Psoas muscle (tissue), 8 donors: ENCODE measurements at places on chromosomes 7 and 10. TPM values are rescaled to one million over a fixed set of nuclear protein-coding genes. Genes with fewer than 3 reads are reported as not detected.

- DNase-seq, result no peak
- H3K27ac ChIP-seq, result no peak overlapping the region
- H3K36me3 ChIP-seq, result no peaks in the 10 kb centered on the region
- H3K4me1 ChIP-seq, result peaks cover 8% of the 10 kb centered on the region
Measured at GRCh38 chr10:6607182-6607581, 27.1 kb upstream of the PRKCQ start.

DNA sequence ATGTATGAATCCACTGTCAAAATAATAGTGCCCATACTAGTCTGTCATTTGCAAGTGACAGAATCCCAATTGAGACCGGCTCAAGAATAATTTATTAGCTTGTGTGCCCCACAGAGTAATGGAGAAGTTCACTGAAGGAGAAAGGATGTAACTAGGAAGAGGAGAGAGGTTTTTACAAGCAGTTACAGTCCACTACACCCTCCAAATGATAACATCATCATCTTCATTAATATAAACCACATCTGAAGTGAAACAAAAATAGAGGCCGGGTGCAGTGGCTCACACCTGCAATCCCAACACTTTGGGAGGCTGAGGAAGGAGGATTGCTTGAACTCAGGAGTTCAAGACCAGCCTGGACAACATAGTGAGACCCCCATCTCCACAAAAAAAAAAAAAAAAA, 226.8 kb downstream of the SKIDA1 start:
- H3K4me1 ChIP-seq, result no peaks in the 10 kb centered on the region
- no peak for DNase-seq
- H3K4me3 ChIP-seq, result no peak overlapping the region
- no peaks in the 10 kb centered on the region for H3K27me3 ChIP-seq

GRCh38 chr10:66148312-66148711, 777.5 kb upstream of the LRRTM3 start:
- no peak for DNase-seq
- H3K4me1 ChIP-seq, result no peaks in the 10 kb centered on the region
- H3K27ac ChIP-seq, result no peak overlapping the region
- H3K36me3 ChIP-seq, result no peaks in the 10 kb centered on the region
- H3K27me3 ChIP-seq, result no peaks in the 10 kb centered on the region
- no peak overlapping the region for H3K4me3 ChIP-seq

GRCh38 chr10:9068003-9068402, 1013.5 kb downstream of the GATA3 start:
- no peak overlapping the region for H3K27ac ChIP-seq
- H3K27me3 ChIP-seq, result no peaks in the 10 kb centered on the region
- H3K4me3 ChIP-seq, result no peak overlapping the region
- no peaks in the 10 kb centered on the region for H3K36me3 ChIP-seq

DNA sequence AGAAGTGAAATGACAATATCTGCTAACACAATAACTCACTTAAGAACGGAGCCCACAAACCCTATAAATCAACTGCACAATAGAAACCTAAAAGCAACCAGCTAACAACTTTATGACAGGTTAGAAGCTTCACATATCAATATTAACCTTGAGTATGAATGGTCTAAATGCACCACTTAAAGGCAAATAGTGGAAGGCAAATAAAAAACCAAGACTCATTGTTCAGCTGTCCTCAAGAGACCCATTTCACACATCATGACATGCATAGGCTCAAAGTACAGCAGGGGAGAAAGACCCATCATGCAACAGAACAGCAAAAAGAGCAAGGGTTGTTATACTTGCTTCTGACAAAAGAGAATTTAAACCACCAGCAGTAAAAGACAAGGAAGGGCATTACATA, 46.8 kb downstream of the CDC14C start:
- no peaks in the 10 kb centered on the region for H3K27me3 ChIP-seq
- H3K4me3 ChIP-seq, result no peak overlapping the region
- H3K36me3 ChIP-seq, result no peaks in the 10 kb centered on the region
- DNase-seq, result no peak
- no peak overlapping the region for H3K27ac ChIP-seq
- no peaks in the 10 kb centered on the region for H3K4me1 ChIP-seq

GRCh38 chr10:3960496-3960895, 175.5 kb upstream of the KLF6 start:
- no peaks in the 10 kb centered on the region for H3K27me3 ChIP-seq
- H3K4me1 ChIP-seq, result no peaks in the 10 kb centered on the region
- no peaks in the 10 kb centered on the region for H3K36me3 ChIP-seq
- DNase-seq, result no peak
- no peak overlapping the region for H3K4me3 ChIP-seq

DNA sequence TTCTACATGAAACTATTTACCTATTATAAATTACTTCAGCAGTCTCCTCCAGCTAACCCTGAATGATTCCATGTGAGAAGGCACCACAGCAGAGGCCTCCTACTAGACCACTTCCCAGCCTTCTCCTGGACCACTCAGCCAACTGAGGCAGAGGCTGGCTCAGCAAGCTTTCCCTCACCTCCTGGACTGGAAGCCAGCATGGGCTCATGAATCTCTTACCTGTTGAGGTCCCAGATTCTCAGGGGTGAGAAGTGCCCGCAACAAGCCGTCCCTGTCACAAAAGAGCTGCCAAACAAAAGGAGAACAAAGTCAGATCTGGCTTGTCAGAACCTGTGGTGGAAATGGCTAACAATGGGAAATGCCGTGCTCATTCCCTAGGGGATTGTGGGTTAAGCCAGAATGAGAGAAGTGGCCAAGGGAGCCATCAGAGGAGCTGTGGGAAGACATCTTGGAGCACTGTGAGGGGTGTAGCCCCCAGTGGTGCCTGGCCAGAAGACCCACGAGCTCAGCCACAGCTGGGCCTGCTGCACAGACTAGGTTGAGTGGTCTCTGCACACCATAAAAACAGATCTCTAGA, 36.5 kb downstream of the DPCD start:
- peaks cover 26% of the 10 kb centered on the region for H3K36me3 ChIP-seq
- H3K4me3 ChIP-seq, result no peak overlapping the region
- DNase-seq, result no peak
- no peaks in the 10 kb centered on the region for H3K27me3 ChIP-seq

- H3K36me3 ChIP-seq, result no peaks in the 10 kb centered on the region
- no peak overlapping the region for H3K4me3 ChIP-seq
- H3K27ac ChIP-seq, result no peak overlapping the region
- peaks cover 4% of the 10 kb centered on the region for H3K4me1 ChIP-seq
Measured at GRCh38 chr7:105790996-105791395, 85.4 kb downstream of the ATXN7L1 start.

DNA sequence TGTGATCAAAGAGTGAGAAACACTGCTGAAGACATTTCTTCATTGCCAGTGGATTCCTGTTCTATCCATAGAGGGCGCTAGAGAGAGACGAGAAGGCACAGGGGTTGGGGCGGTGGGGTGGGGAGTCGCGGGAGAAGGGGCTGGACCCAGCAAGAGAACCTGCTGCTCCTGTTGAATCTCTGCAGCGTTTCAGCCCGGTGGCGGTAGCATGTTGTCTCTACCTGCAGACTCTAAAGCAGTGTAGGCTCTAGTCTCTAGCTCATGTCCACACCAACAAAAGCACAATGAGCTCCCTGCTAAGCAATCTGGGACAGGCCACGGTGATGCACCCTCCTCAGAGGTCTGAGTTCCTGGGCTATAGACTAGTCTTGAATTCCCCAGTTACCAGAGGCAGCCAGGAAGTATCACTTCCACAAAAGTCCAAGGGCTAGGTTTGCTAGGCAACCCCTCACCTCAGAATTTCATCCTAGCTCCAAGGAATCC, 167.7 kb downstream of the DGKB start:
- no peak overlapping the region for H3K27ac ChIP-seq
- H3K4me1 ChIP-seq, result no peaks in the 10 kb centered on the region
- no peaks in the 10 kb centered on the region for H3K27me3 ChIP-seq
- no peaks in the 10 kb centered on the region for H3K36me3 ChIP-seq
- DNase-seq, result no peak
- no peak overlapping the region for H3K4me3 ChIP-seq

GRCh38 chr7:106767498-106768323, 97.4 kb upstream of the PIK3CG start:
- H3K36me3 ChIP-seq, result no peaks in the 10 kb centered on the region
- H3K4me1 ChIP-seq, result no peaks in the 10 kb centered on the region
- DNase-seq, result no peak
- H3K4me3 ChIP-seq, result no peak overlapping the region
- no peaks in the 10 kb centered on the region for H3K27me3 ChIP-seq
- H3K27ac ChIP-seq, result no peak overlapping the region

- no peaks in the 10 kb centered on the region for H3K27me3 ChIP-seq
- no peak overlapping the region for H3K4me3 ChIP-seq
- H3K27ac ChIP-seq, result no peak overlapping the region
- H3K36me3 ChIP-seq, result no peaks in the 10 kb centered on the region
- peaks cover 15% of the 10 kb centered on the region for H3K4me1 ChIP-seq
- DNase-seq, result no peak
Measured at GRCh38 chr10:31035266-31035798, 3.7 kb upstream of the ZNF438 start.

DNA sequence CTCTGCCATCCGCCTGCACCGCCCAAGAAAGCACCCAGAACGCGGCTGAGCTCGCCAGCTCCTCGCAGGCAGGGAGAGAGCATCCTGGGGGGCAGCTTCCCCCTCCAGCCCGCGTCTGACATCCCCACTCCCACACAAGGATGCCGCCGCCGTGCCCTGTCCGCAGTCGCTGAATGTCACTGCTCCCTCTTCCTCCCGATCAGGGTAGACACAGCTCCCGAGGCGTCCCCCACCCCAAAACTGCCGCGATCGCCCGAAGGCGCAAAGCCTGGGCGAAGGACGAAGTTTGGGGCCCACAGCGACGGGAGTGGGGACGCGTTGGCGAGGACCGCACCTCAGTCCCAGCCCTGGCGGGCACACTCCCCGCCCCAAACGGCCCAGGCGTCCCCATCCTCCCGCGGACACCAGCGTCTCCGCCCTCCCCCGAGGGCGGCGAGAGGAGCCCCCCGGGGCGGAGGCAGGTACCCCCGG, 1.5 kb upstream of the KAT6B start:
- H3K4me3 ChIP-seq, result peak overlapping the region; percentile 95
- peak; percentile 49 for DNase-seq
- no peaks in the 10 kb centered on the region for H3K36me3 ChIP-seq
- no peaks in the 10 kb centered on the region for H3K27me3 ChIP-seq
- peaks cover 48% of the 10 kb centered on the region for H3K4me1 ChIP-seq

GRCh38 chr7:50393076-50393475, 57.1 kb downstream of the FIGNL1 start:
- H3K4me1 ChIP-seq, result no peaks in the 10 kb centered on the region
- H3K27me3 ChIP-seq, result peaks cover 2% of the 10 kb centered on the region
- no peak for DNase-seq
- no peaks in the 10 kb centered on the region for H3K36me3 ChIP-seq
- no peak overlapping the region for H3K27ac ChIP-seq

DNA sequence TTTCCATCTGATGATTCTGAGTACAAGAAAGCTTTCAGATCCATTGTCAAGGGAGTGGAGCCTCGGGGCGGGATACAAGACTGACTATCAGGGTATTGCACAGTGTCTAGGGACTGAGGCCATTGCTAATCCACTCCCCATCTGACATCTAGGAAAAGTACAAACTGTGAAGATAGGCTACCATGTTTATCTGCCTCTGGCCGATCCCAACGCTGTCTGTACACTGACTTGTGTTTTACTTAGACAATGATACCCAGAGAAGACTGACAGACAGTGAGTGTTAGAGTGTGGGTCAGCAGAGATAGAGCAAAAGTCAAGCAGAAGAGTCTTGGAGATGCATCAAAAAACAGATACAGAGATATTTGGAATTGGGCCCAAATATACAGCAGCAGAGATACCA, 3.1 kb upstream of the SLC13A4 start:
- no peak for DNase-seq
- H3K36me3 ChIP-seq, result no peaks in the 10 kb centered on the region
- H3K27ac ChIP-seq, result no peak overlapping the region
- no peaks in the 10 kb centered on the region for H3K27me3 ChIP-seq

DNA sequence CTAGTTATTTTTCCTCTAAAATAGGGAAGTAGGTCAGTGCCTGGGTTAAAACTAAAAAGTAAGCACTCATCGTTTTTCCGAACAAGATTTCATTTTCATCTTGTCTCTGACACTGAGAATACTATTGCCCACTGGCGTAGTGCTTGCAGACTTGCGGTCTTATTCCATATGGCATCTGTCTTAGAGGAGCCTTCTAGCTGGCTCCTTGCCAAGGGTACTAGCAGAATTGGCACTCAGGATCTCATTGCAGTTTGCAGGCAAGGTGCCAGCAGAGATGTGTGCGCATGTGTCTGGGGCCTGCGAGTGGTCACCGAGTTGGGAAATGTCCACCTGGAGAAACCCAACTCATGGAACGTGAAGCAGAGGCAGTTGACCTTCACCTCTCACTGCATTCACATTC, 143.4 kb downstream of the CELF2 start:
- H3K36me3 ChIP-seq, result no peaks in the 10 kb centered on the region
- H3K27ac ChIP-seq, result no peak overlapping the region
- H3K4me3 ChIP-seq, result no peak overlapping the region

GRCh38 chr10:17497446-17498030, 43.1 kb upstream of the ST8SIA6 start:
- no peaks in the 10 kb centered on the region for H3K36me3 ChIP-seq
- no peaks in the 10 kb centered on the region for H3K4me1 ChIP-seq
- no peak for DNase-seq
- no peak overlapping the region for H3K4me3 ChIP-seq
- no peak overlapping the region for H3K27ac ChIP-seq

GRCh38 chr7:157803906-157804305, 467.1 kb downstream of the DNAJB6 start:
- H3K27me3 ChIP-seq, result no peaks in the 10 kb centered on the region
- no peaks in the 10 kb centered on the region for H3K4me1 ChIP-seq
- no peak overlapping the region for H3K4me3 ChIP-seq
- H3K27ac ChIP-seq, result no peak overlapping the region

DNA sequence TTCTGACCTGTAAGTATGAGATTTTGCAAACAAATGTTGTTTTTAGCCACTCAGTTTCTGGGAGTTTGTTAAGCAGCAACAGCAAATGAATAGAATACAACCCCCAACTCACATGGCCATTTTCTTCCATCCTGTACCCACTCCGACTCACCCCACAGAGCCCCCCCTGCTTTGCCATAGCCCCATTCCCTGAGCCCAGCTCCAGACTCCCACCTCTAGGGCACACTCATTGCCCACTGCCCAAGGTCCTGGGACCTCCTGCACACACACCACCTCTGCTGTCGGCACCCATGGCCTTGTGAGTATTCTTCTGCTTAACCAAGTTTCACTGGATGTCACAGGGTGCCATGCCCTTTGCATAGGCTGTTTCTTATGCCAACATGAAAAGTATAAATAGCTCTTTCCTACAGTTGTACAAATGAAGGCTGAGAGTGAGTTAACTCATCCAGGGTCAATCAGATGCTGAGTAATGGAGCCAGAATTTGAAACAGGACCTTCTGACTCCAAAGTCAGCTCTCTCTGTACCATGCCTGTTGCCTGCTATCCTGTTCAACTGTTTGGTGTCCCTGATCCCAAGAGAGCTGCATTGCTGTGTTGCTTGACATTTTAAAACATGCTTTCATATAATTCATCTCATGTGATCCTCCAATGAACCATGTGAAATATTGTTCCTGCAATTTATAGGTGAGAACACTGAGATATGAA, 367.8 kb upstream of the ZMIZ1 start:
- no peaks in the 10 kb centered on the region for H3K27me3 ChIP-seq
- no peaks in the 10 kb centered on the region for H3K4me1 ChIP-seq
- no peak for DNase-seq

The KIAA1549 gene
- 4.4 TPM for total RNA-seq

The CFAP43 gene
- total RNA-seq, result not detected

The ZNF117 gene
- 2.0 TPM for total RNA-seq

The LFNG gene
- 2.9 TPM for total RNA-seq

The ARHGEF35 gene
- 0.16 TPM for total RNA-seq

The CALCR gene
- 0.64 TPM for total RNA-seq

The CYP3A4 gene
- 3.2 TPM for total RNA-seq

The CYP2W1 gene
- total RNA-seq, result not detected

The HERPUD2 gene
- 18.4 TPM for total RNA-seq

The CLDN12 gene
- 18.0 TPM for total RNA-seq

The ASB4 gene
- 7.7 TPM for total RNA-seq

The SFRP5 gene
- not detected for total RNA-seq

The EVX1 gene
- total RNA-seq, result not detected

The CNPY1 gene
- not detected for total RNA-seq

The LRRC17 gene
- 0.84 TPM for total RNA-seq

The ARHGAP21 gene
- total RNA-seq, result 37.6 TPM
